Activated CD4-positive, alpha-beta T cell treated with anti-CD3 and anti-CD28 coated beads, Interleukin-10, Interleukin-2, amounts not matched to agents 100 ng/mL and 50 ng/mL, durations not matched to agents 16 hours and 8 hours (primary cell): ENCODE measurements at places on chromosomes 6 and 20.

DNA sequence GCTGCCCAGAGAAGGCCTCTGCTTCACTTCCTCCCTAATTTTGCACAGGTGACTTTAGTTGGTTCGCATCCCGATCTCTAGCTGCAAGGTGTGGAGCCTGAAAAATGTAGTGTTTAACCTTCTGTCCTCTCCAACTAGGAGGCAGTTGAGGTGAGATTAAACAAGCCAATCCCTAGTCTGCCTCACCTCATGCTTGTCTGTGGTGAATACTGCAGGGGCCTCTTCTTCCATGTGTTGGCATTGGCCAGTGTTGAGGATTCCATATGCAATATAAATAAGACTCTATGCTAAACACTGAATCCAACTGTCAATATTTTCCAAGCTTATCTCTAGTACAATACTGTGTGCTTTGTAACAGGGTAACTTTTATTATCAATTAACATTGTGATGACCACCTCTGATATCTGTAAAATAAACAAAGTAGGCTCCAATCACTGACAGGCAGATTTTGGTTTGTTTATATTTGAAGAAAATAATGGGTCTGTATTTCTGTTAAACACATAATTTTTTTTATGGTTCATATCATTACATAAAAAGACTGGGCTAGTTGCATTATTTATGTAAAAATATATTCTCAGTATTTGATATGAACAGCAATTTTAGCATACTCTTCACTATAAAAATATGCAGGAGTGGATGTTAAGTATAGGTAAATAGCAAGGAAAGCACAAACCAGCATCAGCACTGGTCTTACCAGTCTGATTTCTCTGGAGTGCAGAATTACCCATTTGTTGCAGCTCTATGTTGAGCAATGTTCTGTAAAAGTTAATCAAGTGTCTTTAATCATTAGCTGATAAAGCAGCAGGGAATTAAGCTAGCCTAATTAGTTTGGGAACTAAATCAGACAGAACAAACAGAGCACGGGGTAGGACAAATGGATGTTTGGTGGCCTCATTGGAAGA lies 74.0 kb downstream of the ANKRD6 start:
- no peak for DNase-seq

DNA sequence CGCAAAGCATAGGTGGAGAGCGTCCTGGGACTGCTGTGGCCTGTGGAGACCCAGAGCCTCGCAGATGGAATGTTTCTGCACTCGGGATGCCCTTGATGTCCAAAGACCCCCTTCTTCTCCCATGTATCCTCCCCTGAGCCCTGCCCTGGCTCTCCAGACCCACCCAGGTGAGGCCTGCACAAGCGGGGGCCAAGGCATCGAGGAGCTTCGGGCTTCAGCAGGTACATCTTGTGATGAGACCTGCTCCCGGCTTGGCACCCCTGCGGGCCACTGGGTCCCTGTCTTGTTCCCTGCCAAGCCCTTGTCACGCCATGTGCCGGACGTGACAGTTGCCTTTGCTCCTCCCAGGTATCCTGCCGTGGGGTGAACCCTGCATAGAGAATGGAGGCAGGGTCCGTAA lies 85.2 kb downstream of the RAMACL start:
- DNase-seq = no peak

DNA sequence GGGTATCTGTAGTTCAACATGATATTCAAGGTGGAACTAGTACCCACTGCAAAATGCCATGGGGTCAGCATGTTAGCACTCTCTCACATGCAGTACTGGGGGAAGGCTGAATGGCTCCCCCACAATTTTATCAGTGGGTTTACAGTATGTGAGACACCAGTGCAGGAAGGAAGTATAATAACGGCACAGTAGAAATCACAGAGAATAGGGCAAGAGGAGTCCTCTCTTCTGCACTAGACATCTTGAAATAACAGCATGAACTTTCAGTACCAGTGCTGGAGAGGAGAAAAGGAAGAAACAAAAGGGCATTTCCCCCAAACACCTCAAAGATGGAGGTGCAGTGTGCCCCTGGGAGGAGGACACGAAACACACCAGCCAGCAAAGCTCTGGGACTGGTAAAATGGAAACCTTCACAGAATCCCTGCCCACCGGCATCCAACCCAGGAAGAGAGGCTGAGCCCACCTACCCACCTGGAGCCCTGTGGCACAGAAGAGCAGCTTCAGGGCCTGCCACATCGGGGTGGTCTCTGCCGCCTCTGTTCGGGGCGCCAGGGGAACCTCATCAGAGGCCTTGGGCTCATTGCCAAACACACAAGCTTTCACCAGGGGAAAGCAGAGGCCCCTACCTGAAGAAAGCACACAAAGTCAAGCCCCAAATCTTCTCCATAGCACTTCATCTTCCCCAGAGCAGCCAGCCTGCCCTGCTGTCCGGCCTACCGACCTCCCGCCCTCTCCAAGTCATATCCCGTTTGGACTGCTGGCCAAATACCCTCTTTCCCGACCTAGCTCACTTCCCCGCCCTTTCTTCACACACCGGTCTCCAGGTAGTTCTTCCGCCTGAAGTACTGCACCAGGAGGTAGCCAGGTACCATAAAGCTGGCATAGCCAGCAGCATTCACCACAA lies 1.2 kb downstream of the SLC35B2 start:
- DNase-seq = peak; percentile 51

DNA sequence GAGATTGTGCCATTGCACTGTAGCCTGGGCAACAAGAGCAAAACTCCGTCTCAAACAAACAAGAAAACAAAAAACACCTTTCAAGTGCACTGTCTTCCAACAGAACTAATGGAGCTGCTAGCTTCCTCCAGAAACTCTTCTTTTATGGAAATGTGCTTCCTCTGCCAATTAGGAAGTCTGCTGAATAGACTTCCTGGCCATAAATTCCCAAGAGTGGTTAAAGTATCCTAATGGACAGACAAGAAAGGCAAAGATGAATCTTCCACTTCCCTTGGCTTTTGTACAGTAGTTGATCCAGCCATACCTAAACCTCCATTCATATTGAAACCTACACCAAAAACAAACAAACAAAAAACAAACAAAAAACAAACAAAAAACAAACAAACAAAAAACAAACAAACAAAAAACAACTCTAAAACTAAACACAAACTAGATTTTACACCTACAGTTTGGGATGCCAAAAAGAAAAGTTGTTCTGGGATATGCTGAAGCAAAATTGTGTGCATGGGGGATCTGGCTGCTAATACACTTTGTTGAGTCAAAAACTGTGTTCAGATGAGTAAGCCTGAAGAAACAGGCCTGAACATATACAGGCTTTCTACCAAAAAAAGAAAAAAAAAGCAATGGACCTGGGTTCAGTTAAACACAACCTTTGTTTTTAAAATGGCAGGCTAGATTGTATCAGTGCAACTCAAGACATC lies 59.8 kb upstream of the CARMIL1 start:
- DNase-seq = no peak

- DNase-seq = peak; percentile 8
Observed at GRCh38 chr6:122610690-122611455, 668 bp downstream of the PKIB start.

DNA sequence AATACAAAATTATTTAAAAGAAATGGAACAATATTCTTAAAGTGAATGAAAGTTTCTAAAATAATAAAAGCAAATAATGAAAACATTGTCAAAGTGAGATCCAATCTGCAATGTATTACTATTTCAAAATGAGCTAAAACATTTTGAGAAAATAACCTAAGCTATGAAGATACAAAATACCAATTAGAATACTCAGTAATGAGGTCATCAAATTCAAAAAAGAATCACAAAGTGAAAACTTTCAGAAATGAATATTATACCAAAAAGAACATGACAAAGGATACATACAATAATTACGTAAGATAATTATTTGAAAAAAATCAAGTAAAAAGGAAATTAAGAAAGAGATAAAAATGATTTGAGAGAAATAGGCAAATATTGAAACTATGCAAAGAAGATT lies 634.5 kb downstream of the EYS start:
- DNase-seq = no peak

GRCh38 chr20:50501972-50502745 lies 8.0 kb upstream of the PTPN1 start:
- DNase-seq = no peak

DNA sequence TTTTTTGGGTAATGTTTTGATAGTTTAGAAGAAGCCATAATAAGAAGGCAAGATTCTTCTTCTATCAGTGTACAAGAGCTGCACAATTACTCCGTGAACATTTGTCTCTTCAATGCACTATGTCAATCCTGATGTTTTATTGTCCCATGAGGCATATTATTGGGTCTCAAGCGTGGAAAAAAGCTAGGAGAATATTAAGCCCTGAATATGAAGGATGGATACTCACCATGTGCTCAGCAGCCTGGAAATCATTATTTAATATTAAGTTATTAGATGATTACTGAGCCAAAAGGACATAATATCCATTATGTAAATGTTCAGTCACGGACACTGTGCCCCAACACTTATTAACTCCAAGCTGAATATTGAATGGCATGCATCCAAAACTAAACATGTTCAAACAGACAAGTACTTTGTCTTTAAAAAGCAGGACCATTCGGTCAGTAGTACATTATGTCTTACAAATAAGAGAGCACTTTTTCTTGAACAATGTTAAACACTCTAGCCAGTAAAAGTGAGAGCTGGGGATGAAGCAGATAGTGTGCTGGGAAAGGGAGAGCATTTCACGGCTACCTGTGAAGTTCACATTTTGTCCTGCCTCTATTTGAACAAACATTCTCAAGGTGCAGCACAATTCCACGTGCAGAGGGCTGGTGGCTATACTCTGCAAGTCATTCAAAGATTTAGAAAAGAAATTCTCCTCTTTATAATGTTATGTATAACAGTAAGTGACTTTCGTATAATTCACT lies 70.6 kb upstream of the CNR1 start:
- no peak for DNase-seq

DNA sequence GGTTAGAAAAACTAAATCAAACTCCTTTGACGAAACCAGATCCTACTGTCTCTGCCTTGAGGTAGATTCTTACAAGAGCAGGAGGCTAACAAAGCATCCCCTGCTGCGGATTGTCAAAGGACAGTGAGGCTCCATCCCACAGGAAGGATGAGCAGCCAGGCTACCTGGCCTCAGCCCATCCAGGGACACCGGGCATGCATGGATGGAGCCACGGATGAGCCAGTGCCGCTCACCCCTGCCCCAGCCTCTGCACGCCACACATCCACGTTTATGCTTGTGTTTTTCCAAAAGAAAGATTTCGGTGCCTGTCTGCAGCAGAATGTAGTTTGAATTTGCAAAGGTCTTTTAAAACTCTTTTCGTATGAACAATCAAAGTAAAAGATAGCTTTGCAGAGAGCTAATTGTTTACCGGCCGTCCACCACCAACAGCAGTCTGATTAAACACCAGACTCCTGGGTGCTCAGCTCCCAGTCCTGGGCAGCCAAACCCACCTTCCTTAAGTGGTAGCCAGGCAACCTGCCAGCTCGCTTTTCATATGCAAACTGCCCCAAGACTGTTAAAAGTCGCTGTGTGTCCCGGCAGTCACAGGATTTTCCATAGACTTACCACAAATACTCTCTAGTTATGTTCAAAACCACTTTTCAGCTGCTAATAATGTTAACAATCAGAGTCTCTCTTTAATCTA lies 999 bp downstream of the THBS2 start:
- DNase-seq = no peak

DNA sequence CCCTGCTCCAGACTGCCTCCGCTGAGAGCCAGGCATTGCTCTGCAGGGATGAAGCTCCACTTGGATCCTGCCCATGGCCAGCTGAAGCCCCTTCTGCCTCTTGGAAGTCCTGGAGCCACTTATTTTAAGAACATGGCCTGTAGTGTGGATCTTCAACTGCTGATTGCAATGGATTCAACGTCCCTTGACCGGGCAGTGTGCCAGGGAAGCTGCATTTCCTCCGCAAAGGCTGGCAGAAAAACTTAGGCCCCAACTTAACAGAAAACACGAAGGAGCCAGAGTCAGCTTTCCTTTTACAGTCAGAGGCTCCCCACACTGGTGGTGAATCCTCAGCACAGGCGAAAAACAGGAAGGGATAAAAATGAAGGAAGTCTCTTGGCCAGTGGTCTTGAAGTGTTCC lies 26.3 kb upstream of the FOXQ1 start:
- DNase-seq = no peak

DNA sequence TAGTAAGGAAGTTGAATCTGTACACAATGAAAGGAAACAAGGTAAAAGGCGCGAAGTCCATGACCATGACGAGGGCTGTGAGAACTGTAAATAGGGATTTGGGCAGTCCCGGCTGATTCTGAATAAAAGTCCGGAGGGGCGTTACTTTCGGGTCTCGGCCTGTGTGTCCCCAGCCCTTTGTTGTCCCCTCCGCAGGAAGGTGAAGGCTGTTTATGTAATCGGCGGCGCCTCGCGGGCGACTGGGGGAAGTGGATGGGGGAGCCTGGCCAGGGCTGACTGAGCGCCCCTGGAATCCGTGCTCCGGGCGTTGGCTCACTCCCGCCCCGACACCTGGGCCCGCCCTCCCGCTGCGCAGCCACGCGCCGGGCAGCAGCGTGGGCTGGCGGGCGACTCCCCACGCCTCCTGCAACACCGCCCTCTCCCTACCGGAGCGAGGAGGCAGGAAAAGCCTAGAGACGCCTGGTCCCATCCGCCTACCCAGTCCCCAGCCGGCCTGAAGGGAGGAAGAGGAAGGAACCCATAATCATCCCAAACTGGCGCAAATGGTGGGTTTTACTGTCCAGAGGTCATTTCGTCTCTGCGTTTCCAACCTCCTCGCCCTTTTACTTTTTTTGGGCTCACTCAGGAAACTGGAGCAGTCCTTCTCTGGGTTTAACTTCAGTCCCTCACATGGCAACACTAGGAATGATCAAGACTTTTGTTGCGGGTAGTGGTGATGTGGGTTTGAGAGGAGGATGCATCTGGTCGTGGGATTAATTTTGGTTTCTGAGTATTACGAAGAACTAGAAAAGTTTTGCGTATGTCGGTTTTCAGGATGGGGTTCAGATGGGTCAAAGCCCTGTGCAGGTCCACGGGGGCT lies 12.1 kb downstream of the TRIM31 start:
- peak; percentile 5 for DNase-seq

GRCh38 chr6:124999105-124999764 lies 37.0 kb downstream of the RNF217 start:
- DNase-seq = no peak

DNA sequence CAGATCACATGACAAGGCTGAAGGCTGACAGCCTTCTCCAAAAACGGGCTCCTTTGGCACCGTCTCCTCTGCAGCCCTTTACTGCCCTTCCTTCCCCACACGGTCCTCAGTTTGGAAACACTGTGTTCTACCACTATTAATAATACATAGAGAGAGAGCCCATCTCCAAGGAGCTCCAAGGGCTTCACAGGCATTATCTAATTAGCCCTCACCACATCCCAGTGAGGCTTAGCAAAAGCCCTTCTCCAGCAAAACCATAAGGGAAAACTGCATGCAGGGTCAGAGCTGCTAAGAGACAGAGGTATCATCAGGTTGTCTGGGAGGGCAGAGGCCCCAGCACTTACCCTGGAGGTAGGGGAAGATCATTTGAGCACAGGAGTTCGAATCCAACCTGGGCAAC lies 169.3 kb upstream of the JARID2 start:
- no peak for DNase-seq
